ENCODE measurements at places on chromosomes 3 and 15.

DNA sequence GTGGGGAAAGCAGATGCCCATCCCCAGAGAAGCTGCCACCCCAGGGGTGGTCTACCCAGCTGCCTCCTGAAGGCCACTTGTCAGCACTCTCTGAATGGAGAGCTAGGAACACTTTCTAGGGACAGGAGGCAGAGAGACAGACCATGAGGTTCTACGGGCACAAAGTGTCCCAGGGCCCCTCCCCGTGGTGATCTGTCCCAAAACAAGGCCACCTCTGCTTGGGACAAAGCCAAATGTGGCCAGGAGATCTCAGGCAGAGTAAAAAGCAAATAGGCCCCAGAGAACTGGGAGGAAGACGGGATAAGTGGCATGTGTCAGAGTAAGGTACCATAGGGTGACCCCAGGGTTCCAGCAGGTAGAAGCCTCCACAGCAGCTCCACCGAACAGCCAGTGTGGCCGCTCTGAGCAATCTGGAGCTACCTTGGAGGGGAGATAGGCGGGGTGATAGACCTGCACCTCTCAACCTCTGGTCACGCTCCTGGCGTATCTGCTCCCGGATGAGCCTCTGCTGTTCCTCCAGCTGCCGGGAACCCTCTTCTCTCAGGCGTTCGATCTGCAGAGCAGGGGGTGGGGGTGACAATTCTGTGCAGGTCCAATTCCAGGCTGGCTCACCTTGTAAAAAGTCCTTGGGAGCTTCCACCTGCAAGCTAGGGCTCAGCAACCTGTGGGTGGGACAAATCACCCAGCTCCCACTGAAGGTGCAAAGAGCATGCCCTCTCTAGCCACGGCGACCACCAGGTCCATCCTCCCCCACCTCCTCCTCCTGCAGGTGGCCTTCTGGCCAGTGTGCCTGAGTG is 6.2 kb downstream of the C15orf62 start:
- no peak for DNase-seq

- DNase-seq, result no peak
These were observed 596.7 kb downstream of the PDCD6IP start for GRCh38 chr3:34394978-34395748.

GRCh38 chr3:178334239-178334638 is 202.0 kb upstream of the KCNMB2 start:
- DNase-seq, result no peak

GRCh38 chr15:99433757-99434450 is 131.9 kb upstream of the MEF2A start:
- no peak for DNase-seq

DNA sequence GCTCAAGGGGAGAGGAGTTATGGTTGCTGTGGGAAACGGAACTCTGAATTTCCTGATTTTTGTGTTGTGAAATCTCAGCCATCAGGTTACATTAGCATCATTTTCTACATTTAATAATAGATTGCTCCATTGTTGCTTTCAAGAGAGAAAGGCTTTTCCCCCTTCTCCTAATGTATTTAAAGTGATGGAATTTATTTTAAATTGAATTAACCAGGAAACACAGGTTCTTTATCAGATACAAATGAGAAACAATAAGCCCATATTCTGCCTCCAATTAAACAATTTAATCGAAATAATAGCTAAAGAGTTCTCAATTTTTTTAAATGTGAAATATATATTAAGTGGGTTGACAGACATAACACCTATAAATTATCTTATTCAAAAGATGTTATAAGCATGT is 30.1 kb downstream of the TUSC7 start:
- DNase-seq, result no peak

DNA sequence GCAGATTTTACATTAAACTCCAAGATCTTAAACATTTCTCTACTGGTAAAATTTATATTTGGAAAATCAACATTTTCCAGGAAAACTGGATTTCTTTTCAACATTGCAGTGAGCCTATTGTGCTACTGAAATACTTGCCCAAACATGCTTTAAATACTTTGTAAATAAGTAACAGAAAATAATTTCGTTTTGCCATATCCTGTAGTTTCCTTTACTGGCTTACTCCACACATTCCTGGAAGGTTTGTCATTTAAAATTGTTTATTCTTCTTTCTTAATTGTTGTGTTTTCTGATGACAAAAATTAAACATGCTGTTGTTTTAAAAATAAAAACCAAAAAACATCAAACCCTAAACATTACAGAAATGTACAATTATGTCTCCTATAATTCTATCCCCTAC is 22.0 kb downstream of the ACAD11 start:
- DNase-seq, result no peak
